GOT3 (cell line): ENCODE measurements at places on chromosomes 5 and 9.

GRCh38 chr9:110048403-110048975 is 159.5 kb downstream of the C9orf152 start:
- DNase-seq, result no peak

DNA sequence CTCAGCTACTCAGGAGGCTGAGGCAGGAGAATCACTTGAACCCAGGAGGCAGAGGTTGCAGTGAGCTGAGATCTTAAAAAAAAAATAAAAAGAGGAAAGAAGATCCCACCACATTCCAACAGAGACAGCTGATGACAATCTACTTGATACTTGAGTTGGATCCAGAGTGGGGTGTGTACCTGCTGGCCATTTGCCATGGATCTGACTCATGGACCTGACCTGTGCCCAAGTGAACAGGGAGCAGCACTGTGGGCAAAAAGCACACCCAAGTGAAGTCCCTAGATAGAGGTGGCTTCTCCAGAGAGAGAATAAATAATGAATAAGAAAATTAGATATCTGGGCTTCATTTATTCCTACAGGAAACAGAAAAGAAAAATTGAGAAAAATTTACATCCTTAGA is 81.2 kb upstream of the MIER3 start:
- DNase-seq, result no peak

DNA sequence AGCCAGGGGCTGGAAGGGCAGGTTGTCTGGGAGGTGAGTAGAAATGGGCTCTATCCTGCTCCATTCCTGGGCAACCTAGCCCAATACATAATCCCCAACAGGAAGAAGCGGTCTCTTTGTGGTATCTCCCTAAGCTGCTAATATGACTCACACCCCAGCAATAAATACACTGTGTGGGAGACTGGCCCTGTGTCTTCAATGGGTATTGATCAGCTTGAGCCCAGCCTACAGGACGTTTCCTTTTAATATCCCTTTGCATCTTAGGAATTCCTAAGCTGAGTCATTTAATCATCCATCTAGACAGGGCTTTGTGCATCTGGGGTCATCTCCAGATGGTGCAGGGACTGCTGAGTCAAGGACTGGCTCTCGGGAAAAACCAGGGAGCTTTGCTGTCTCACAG is 207.0 kb upstream of the PANK3 start:
- no peak for DNase-seq

- no peak for DNase-seq
These were observed 209.8 kb downstream of the ADAMTS6 start for GRCh38 chr5:65271906-65272305.

- peak; percentile 25 for DNase-seq
These were observed 62.8 kb upstream of the SUB1 start for GRCh38 chr5:32522429-32523143.

- no peak for DNase-seq
These were observed 42.8 kb downstream of the JADE2 start for GRCh38 chr5:134568337-134568700.

GRCh38 chr5:160938532-160938931 is 86.5 kb upstream of the ATP10B start:
- DNase-seq, result no peak

DNA sequence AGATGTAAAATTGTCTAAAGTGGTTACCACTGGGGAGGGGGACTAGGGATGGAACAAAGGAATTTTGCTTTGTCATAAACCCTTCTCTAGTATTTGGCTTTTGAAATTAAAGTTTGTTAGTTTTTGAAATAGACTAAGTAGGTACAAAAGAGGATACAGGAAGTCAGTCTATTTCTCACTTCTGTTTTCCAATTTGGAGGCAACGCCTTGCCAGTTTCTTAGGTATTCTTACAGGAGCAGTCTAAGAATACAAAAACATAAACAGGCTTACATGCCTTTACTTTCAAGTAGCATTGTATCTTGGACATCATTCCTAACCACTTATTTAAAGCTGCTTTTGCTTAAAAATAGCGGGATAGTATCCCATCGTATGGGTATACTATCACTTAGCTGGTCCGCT is 34.4 kb downstream of the ALG2 start:
- no peak for DNase-seq

- DNase-seq, result no peak
These were observed 98.3 kb upstream of the FBN2 start for GRCh38 chr5:128636361-128636760.

DNA sequence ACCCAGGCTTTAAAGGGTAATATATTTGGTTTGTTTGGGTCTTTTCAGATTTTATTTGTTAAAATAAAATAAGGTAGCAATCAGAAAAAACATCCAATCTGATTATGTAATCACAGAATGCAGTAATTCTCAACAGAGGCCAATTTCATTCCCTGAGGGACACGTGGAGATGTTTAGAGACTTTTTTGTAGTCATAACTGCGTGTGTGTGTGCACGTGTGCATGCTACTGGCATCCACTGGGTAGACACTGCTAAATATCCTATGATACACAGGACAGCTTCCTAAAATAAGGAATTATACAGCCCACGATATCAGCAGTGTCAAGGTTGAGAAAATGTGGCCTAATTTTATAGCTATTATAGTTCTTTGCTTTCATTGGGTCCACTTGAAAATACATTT is 180.8 kb upstream of the KLF9 start:
- DNase-seq, result no peak

DNA sequence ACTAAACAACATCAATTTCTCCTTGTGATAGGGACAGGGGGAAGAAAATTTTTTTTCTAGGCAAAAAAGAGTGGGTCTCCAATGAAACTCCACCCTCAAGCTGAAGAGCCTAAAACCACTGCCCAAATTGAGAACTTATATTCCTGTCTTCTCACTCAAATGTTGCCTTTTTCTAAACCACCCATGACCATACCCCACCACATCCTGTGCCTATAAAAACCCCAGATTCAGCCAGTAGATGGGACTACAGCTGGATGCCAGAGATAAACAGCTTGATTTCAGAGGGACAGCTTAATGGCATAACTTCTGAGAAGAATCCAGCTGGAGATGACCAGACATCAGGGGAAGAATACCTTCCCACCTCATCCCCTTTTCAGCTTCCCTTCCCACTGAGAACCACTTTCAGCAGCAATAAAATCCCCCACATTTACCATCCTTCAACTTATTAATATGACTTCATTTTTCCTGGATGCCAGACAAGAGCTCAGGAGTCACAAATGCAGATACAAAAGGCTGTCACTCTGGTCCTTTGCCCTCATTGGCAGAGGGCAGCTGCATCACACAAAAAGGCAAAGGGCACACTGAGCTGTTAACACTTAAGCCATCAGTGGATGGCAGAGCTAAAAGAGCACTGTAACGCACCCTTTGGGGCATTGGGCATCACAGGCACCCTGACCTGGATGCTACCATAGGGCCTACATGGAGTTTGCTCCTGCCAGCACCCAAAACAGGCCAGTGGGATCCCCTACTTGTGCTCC is 972.5 kb upstream of the CTNND2 start:
- no peak for DNase-seq

GRCh38 chr9:28961623-28962022 is 1388.3 kb upstream of the C9orf72 start:
- no peak for DNase-seq

- no peak for DNase-seq
These were observed 281.3 kb downstream of the ARRDC3 start for GRCh38 chr5:91101600-91102379.

DNA sequence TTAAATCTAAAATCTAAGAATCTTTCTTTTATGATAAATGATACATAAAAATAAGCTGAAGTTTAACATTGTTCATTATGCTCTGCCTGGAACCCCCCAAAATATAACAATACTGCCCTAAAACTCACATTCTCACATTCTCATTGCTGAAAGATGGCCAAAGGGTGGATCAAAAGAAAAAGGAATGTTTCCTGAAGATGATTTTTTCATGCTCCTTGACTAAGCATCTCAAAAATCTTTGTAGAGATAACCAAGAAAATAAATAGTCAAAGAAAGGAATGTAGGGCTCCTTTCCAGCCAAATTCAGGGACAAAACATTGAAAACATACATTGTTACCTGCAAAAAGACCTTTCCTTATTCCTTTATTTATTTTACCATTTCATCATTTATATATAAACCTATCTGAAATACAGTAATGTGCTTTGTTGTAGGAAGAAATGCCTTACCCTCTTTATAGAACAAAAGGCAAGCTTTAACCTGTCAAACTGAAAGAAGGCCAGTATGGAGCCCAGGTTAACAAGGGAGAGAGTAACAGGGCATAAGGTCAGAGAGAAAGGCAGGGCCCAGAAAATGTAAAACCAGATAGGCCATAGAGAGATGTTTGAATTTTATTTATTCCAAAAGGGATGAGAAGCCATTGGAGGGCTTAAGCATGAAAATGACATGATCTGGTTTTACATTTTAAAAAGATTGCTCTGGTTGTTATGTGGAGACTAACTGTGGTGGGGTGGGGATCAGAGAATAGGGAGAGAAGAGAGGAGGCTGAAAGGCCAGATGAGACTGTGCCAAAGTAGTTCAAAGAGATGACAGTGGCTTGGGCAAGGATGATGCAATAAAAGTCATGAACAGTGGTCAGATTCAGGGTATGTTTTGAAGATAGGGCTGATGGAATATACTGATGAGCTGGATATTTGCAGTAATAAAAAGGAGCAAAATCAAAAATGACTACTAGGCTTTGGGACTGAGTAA is 37.3 kb upstream of the CDK5RAP2 start:
- DNase-seq, result no peak

DNA sequence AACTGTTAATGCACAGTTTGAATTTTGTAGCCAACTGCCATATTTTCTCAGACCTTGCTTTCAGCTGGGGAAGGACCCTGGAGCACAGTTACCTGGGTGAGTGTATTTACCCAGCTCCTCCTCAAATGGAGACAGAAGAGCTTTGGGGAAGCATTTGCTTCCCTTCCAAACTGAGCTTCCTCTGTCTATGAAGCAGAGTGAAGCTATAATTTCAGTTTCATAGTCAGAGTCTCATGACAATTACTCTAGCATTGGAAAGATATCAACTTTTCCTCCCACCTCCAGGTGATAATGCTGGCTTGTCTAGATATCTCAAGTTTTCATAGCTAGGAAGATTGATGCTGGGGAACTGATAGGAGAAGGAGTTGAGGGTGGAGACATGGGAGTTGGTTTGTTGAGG is 406.4 kb upstream of the CLINT1 start:
- DNase-seq, result no peak

GRCh38 chr5:72351376-72351775 is 31.2 kb downstream of the PTCD2 start:
- no peak for DNase-seq

- DNase-seq, result no peak
These were observed 11.1 kb downstream of the ARSB start for GRCh38 chr5:78974011-78974410.

GRCh38 chr9:26904070-26904469 is 11.5 kb upstream of the CAAP1 start:
- no peak for DNase-seq

DNA sequence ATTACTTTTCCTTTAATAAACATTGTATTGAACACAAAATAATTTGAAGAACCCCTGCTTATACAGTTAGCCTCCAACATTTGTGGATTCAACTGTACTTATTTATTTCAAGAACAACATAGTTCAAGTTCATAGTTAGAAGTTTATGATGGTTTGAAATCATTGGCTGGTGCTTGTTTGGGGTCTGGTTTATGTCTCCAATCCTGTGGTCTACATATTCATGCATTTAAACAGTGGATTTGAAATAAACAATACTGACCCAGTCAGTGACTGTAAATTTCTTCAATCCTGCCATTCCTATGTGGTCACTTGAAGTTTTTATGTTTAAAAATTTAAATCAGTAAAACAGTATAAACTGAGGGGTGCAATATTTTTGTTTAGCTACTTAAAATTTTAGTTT is 145.1 kb upstream of the TRPC7 start:
- no peak for DNase-seq

DNA sequence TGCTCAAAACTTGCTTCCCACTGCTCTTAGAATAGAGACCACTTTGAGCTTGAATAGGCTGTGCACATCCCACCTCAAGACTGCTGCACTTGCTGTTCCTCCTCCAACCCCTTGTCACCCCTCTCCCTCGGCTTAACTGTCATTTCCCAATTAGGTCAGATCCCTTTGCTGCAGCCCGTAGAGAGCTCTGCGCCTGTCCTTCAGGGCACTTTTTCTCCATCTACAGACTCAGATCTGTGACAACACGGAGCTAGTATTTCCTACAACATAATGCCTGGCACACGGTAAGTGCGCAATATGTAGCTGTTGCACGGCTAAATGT is 485 bp upstream of the HABP4 start:
- no peak for DNase-seq

DNA sequence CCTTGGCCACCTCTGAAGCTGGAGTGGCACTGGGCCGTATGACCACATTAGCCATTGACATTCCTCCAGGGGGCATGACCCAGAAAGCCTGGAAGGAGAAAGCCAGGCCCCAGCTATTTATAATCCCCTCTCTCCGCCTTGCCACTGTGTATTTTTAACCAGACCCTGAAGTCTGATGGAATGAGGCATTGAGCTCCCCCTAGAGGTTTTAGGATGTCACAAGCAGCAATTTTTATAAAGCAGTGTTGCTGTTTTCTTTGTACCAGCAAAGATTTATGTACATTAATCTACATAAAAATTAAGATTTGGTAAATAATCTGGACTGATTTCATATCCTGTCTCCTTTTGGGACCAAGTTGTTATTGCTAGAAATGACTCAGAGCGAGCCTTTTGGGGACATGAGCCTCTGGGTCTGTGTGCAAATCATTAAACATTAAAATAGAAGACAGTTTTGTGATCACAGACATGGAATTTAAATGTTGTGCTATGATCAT is 127.1 kb downstream of the TRIO start:
- no peak for DNase-seq

- DNase-seq, result no peak
These were observed 185.2 kb downstream of the GADD45G start for GRCh38 chr9:89789922-89790510.

DNA sequence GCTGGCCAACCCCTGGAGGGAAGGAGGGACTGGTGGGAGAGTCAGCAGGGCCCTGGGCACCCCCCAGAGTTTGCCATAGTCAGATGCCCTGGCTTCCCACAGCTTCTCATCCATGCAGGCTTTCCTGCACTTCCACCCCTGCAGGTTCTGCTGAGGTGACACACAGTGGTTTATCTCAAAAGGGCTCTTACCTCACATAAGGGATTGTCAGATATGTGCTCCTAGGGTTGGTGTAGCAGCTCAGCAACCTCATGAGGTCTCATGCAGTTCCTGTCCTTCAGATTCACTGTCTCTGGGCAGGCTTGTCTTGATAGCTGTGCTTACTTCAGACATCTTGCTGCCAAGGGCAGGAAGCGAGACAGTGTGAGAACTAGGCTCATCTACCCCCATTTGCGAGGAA is 143.4 kb downstream of the KDM4C start:
- DNase-seq, result no peak

- no peak for DNase-seq
These were observed 11.6 kb downstream of the ABL1 start for GRCh38 chr9:130846487-130847305.

DNA sequence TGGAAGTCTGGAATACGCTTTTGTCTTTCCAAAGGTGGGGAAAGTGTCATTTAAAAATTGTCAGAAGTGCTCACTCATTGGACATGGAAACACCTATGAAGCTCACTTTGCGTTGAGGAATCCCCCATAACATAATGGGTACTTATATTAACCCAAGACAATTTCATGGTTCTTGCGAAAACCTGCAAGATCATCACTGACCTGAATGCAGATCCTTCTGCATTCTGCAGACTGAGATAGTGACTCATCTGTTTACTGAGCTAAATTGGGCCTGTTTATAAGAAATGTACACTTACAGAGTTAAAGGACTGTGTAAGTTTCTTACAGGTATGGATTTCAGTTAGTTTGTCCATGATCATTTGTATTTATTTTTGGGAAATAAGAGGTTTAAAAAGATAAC is 153.0 kb downstream of the HMHB1 start:
- DNase-seq, result no peak

- DNase-seq, result no peak
These were observed 107.5 kb downstream of the ACER2 start for GRCh38 chr9:19516348-19516747.
